ENCODE measurements at places on chromosomes 5 and 9. TPM values are rescaled to one million over a fixed set of nuclear protein-coding genes. Genes with fewer than 3 reads are reported as not detected.

DNA sequence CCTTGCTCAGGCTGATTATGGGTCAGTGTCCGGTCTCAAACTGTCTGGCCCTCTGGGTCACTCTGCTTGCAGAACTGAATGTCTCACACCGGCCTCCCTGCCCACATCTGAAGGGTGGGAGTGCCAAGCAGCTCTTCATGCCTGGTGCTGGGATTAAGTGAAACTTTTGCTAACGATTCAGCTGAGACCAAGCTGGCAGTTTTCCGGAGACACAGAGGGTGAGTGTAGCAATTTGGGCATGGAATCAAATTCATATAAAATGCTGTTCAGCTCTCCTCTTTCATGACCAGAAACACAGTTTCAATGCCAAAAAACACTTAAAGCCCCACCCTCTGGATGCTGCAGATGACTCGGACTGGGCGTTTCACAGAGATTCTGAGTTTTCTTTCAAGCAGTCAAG, 207.5 kb downstream of the NXNL2 start:
- no peak for DNase-seq

DNA sequence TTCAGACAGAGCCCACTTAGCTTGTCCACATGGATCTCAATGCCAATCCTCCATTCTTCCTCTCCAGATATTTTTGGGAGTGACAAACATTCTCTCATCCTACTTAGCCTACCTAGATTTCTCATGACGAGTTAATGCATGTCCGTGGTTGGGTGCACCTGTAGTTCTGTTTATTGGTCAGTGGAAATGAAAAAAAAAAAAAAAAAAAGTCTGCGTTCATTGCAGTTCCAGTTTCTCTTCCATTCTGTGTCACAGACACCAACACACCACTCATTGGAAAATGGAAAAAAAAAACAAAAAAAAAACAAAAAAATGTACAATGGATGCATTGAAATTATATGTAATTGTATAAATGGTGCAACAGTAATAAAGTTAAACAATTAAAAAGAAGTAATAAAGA, 59.0 kb downstream of the BASP1 start:
- DNase-seq: no peak

GRCh38 chr5:134547999-134548658, 22.7 kb downstream of the JADE2 start:
- DNase-seq: no peak

TRAF1 gene
- total RNA-seq: 59.6 TPM

GRCh38 chr5:74382987-74383593, 257.4 kb downstream of the ENC1 start:
- no peak for DNase-seq

CD180 gene
- total RNA-seq: not detected

GRCh38 chr9:130834371-130835336, at the start of gene ABL1:
TSS of gene ABL1 (plus strand) at chr9:130835254. CDS start at chr9:130835447, 193 bp downstream.
- DNase-seq: peak; percentile 85

Data from activated CD8-positive, alpha-beta memory T cell treated with anti-CD3 and anti-CD28 coated beads, Interleukin-2, amount 10 ng/mL, durations not matched to agents 7 days and 5 days (primary cell).